Neural crest cell (in vitro differentiated cells): ENCODE measurements at places on chromosomes 3 and 15. TPM values are rescaled to one million over a fixed set of nuclear protein-coding genes. Genes with fewer than 3 reads are reported as not detected.

DNA sequence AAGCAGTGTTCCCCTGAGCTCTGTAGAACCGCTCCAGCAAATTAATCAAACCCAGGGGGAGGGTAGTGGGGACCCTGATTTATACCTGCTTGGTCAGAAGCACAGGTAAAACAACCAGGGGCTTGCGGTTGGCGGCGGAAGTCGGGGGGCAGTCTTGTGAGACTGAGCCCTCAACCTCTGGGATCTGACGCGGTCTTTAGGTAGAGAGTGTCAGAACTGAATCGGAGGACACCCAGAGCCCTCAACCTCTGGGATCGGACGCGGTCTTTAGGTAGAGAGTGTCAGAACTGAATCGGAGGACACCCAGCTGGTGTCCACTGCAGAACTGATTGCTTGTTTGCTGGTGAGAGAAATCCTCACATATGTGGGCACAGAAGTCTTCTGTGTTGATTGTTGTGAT, 12.9 kb upstream of the PAQR5 start:
- DNase-seq = no peak

SEMA6D gene
- total RNA-seq = 11.1 and 11.8 TPM in 2 replicates

MAP2K5 gene
- total RNA-seq = 19.6 and 25.2 TPM in 2 replicates

GOLGA6B gene
- not detected in 2 replicates for total RNA-seq
